ENCODE measurements at places on chromosomes 16 and 17.

DNA sequence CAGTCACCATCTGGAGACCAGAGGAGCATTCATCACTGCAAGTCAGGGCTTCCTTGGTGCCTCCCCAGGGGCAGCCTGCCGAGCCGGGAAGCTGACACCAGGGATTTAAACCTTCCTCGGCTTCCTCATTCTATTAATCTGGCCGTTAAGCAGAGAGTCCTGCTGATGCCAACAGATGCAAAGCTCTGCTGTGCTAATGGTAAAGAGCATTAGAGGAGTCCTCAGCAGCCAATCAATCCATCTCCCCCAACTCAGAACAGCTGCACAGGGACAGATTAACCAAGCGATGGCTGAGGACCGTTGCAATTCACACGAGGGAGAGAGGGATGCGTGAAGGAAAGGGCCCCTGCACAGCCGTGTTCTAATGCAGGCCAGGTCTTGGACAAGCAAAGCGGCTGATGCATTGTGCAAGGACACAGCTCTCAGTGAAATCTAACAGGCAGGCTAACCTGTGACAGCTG, 116.6 kb downstream of the XYLT1 start:
- DNase-seq, result no peak

- DNase-seq, result no peak
These were observed 8.6 kb upstream of the AKTIP start for GRCh38 chr16:53511403-53512280.

- no peak for DNase-seq
These were observed 27.7 kb upstream of the MPHOSPH6 start for GRCh38 chr16:82197540-82198240.

- DNase-seq, result no peak
These were observed 684 bp downstream of the SLX4 start for GRCh38 chr16:3610698-3611145.

DNA sequence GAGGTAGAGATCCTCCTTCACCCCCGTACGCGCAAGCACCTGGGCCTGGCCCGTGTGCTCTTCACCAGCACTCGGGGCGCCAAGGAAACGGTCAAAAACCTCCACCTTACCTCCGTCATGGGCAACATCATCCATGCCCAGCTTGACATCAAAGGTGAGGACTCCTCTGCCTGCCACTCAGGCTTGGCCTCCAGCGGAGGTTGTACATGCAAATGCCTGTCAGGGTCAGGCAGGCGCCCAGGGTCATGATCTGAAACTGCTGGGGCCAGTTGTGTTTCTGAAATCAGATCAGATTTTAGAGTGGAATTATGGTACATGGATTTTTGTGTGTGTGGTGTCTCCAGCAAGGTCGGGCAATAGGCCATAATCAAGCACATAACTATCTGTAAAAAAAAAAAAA, 3.8 kb downstream of the SETD1A start:
- DNase-seq, result no peak
